ENCODE measurements at places on chromosomes 11 and 22. TPM values are rescaled to one million over a fixed set of nuclear protein-coding genes. Genes with fewer than 3 reads are reported as not detected.

DNA sequence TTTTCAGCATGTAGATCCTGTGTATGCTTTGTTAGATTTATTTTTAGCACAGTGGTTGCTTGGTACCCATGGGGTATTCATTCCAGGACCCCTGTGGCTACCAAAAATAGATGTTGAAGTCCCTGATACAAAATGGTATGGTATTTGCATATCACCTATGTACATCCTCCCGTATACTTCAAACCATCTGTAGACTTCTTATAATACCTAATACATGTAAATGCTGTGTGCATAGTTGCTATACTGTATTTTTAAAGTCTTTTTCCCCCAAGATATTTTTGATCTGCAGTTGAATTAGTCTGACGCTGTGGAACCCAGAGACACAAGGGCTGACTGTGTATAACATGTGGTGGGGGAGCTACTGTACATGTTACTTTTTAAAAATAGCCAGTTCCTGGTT lies 101.1 kb downstream of the ATXN10 start:
- DNase-seq: no peak

The CCDC73 gene
- total RNA-seq: not detected

- DNase-seq: no peak
Observed at GRCh38 chr11:70205049-70205725, 2.1 kb downstream of the FADD start.

DNA sequence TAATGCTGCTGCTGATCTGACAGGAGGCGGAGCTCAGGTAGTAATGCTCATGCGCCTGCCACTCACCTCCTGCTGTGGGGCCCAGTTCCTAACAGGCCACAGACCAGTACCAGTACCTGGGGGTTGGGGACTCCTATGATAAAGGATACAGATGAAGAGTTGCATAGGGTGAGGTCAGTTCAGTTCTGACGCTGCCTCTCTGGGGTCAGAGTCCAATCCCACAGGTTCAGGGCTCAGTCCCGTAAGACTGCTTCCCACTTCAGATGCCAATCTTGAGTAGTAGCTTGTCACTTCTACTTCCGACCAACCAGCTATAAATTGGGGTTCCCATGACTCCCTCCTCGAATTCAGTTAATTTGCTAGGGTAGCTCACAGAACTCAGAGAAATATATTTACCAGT lies 8.6 kb downstream of the ASRGL1 start:
- no peak for DNase-seq

The OR2AG1 gene
- total RNA-seq: under 0.01 TPM

DNA sequence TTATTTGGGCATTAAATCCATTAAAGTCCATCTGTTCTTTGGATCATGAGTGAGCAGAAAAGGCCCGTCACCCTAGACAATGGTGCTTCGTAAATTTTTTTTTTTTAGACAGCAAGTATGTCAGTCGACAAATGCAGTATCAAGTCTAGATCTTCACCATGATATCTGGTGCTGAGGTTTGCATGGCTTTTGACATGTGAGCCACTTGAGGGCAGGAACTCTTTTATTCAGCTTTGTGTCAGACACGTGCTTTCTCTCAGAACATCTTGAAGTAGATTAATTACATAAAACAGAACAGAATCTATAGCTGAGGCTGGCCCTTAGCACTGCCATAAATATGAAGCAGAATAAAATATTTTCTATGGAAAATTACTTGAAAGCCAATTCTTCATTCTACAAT lies 62.9 kb upstream of the CARD18 start:
- DNase-seq: no peak

- DNase-seq: no peak
Observed at GRCh38 chr11:86050196-86050709, 18.6 kb downstream of the PICALM start.

The TUBA8 gene
- total RNA-seq: 7.3 TPM

The OSM gene
- total RNA-seq: not detected

The ETS1 gene
- 89.8 TPM for total RNA-seq

- DNase-seq: no peak
Observed at GRCh38 chr11:118343981-118344515, at the start of gene CD3G. Gene CD3G, plus strand, starts transcription at chr11:118344344. Its CDS starts 80 bp downstream, at chr11:118344424.

The EHF gene
- 0.07 TPM for total RNA-seq

- DNase-seq: no peak
Observed at GRCh38 chr22:41178425-41178975, 26.6 kb upstream of the L3MBTL2 start.

DNA sequence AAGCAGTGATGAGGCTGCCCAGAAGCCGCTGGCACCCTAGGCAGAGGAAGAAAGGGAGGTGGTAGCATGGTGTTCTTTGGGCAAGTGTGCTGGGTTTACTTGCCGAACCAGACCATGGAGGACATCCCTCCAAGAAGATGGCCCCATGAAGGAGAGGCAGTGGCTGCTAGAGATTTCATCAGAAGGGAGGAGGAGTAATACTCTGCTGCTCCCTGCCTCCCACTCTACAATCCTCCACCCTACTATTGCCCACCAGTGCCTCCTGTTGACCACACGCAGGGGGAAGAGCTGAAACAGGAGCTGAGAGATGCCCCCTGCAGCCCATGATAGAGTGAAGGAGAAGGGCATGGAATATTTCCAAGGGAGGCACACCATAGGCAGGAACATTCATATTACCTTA lies 51.0 kb upstream of the PRSS23 start:
- no peak for DNase-seq

DNA sequence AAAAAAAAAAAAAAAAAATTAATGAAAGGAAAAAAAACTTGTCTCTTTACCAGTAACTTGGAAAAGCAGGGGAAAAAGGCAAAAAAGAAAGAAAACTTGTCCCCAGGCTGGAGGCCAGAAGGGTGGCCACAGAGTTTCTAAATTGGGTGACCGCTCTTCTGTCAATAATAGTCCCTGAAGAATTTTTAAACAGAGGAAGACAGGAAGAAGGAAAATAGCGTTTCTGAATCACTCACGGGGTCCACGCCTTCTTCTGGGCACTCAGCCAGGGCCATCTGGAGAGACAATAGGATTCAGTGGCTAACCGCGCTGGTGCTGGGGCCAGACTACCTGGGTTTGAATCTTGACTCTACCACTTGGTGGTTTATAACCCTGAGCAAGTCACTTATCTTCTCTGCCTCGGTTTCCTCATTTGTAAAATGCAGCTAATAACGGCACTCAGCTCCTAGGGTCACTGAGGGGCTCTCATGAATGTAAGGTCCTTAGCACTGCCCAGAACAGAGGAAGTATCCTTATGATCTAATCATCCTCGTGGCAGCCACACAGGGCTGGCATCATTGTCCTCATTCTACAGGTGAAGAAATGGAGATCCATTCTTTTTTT lies 7.0 kb downstream of the C11orf86 start:
- DNase-seq: peak; percentile 68

GRCh38 chr11:57148621-57149020 lies 33.1 kb upstream of the LRRC55 start:
- no peak for DNase-seq

DNA sequence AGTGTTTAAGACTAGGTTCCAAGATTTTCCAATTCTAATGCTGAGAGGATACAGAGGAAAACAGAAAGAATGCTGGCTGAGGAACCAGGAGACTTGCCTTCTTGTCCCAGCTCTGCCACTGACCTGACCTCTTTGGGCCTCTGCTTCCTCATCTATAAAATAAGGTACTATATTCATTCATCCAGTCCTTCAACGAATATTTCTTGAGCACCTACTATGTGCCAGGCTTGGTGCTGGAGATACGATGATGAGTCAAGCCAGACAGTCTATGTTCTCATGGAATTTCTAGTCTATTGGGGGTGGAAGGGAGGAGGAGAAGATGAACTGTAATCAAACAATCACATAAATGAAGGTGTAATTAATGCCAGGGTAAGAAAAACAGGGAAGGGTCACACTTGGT lies 27.8 kb upstream of the UPB1 start:
- DNase-seq: no peak

GRCh38 chr11:119178166-119178680 lies 7.1 kb upstream of the NHERF4 start:
- no peak for DNase-seq

GRCh38 chr11:72007587-72007986 lies 8.9 kb downstream of the IL18BP start:
- no peak for DNase-seq

The DMC1 gene
- total RNA-seq: 2.2 TPM

The ROBO4 gene
- total RNA-seq: 220 TPM

- DNase-seq: no peak
Observed at GRCh38 chr11:113818426-113818825, 38.8 kb downstream of the CLDN25 start.
